Muscle of leg (tissue), 16 donors: ENCODE measurements at places on chromosomes 13 and 19.

DNA sequence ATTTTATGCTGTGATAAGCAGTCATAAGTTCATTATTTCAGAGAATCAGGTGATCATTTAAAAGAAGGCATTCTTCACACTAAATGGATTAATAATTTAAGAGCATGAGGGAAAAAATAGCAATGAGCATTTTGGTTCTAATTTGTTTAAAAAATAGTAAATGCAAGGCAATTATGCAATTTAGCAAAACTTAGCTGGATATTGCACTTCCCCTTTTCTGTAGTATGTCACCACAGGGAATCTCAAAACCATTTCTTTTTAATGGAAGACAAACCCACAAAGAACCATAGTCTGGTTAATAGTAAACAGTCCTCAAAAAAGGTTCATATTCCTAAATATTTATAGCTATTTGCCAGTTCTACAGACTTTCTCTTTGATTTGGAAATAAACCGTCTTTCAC lies 30.2 kb downstream of the COG6 start:
- no peak for DNase-seq

DNA sequence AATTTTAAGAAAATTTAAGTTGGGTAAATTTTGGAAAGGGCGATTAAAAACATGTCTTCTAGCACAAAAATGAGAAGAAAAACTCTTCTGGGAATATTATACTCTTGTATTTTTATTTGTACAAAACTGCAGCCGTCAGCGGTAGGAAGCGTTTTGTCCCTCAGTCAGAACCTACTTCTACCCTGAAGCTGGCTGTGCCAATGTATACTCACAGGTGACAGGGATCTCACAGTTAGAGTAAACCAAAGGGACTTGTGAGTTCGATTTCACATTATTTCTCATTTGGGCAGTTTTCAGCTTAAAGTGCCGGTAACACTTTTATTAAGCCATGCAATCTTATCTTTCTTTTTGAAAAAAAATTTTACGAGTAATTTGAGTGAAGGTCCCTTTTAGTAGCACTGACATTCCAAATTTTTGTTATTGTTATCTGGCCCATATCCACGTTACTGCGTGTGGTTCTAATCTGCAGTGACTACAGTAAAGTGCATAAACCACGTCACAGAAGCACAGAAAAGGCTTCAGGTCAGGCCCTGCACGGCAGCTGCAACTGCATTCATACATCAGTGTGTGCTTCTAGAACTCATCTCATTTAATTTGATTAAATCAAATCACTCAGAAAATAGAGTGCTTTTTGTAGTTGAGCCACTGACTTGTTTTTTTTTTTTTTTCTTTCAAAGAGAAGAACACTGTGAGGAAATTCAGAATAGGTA lies 387.3 kb downstream of the LIG4 start:
- DNase-seq: no peak

- no peak for DNase-seq
Observed at GRCh38 chr13:23470790-23471614, 37.5 kb upstream of the SACS start.

GRCh38 chr19:41025411-41025810 lies 34.3 kb downstream of the CYP2B6 start:
- DNase-seq: no peak

- DNase-seq: no peak
Observed at GRCh38 chr19:46610851-46611770, 10.0 kb downstream of the CALM3 start.

GRCh38 chr19:47493378-47494210 lies 9.6 kb upstream of the KPTN start:
- DNase-seq: no peak
